Esophagus squamous epithelium (tissue), 5 donors: ENCODE measurements at places on chromosomes 12 and 14.
A peak's percentile ranks its signal among the peaks of the same experiment; 100 is the strongest.

- DNase-seq: no peak
Observed at GRCh38 chr14:68384881-68385280, 408.0 kb downstream of the ZFP36L1 start.

- no peak for DNase-seq
Observed at GRCh38 chr12:51048661-51049251, 629 bp downstream of the LETMD1 start.

DNA sequence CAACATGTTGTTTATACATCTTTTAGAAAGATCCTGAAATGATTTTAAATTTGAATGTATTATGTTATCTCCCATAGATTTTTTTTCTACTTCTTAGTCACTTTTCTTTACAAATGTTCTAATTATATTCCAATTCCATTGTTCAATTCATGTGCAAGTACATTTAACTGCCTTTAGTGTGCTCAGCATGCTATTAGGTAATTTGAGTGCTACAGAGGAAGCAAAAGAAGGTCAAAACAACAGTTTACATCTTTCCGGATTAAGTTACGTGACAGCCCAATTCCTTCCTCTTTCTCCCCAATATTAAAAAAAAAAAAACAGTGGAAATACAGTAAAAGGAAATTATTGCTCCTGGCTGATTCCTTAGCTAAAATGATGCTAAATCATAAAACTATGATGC, 98.3 kb downstream of the RTN1 start:
- DNase-seq: no peak

DNA sequence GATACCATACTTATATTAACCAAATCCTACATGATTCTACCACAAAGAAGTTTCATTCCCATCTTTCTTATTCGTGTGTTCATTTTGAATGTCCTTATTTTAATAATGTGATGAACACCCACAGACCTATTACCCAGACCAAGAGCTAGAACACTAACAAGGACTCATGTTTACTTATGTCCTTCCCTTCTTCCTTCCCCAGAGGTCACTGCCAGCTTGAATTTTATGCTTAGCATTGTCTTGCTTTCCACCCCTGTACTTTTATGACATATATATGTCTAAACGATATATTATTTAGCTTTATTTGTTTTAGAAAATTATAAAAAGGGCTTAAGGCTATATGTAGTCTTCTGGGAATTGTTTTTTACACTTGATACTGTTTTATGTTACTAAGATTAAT, 238.6 kb downstream of the LRIG3 start:
- DNase-seq: no peak

GRCh38 chr14:29548948-29549370, 378.7 kb downstream of the PRKD1 start:
- DNase-seq: no peak

- no peak for DNase-seq
Observed at GRCh38 chr12:69985656-69986055, 160.6 kb downstream of the MYRFL start.

- DNase-seq: no peak
Observed at GRCh38 chr14:77086951-77087350, 11.1 kb upstream of the CIPC start.

- DNase-seq: peak; percentile 13
Observed at GRCh38 chr12:66188584-66189485, at the start of gene IRAK3. TSS of gene IRAK3 (plus strand) at chr12:66189214. CDS start at chr12:66189300, 86 bp downstream.

DNA sequence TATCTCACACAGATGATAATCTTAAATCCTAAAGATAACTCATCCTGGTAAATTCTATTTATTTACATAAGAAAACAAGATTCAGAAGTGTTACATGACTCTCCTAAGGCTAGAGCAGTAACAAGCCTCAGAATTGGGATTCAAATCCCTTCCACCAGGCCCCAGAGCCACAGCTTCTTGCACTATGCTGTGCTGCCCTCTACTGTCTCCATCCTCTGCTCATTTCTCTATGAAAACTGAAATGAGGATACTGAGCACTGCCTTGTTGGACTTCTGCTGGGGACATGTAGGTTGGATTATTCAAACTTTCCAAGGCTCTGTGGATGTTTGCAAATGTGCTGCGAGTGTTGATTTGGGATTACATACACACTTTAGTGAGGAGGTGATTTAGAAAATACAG, 23.5 kb upstream of the C12orf50 start:
- DNase-seq: no peak

GRCh38 chr12:104131609-104132008, 6.4 kb downstream of the NFYB start:
- DNase-seq: no peak

DNA sequence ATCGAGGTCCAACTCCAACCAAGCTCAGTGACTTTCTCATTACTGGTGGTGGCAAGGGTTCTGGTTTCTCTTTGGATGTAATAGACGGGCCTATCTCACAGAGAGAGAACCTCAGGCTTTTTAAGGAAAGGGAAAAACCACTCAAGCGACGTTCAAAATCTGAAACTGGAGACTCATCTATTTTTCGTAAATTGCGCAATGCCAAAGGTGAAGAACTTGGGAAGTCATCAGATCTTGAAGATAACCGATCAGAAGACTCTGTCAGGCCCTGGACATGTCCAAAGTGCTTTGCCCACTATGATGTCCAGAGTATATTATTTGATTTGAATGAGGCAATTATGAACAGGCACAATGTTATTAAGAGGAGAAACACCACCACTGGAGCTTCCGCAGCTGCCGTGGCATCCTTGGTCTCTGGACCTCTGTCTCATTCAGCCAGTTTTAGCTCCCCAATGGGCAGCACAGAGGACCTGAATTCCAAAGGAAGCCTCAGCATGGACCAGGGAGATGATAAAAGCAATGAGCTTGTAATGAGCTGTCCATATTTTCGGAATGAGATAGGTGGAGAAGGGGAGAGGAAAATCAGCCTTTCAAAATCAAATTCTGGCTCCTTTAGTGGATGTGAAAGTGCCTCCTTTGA, 343.5 kb upstream of the RGS6 start:
- no peak for DNase-seq

DNA sequence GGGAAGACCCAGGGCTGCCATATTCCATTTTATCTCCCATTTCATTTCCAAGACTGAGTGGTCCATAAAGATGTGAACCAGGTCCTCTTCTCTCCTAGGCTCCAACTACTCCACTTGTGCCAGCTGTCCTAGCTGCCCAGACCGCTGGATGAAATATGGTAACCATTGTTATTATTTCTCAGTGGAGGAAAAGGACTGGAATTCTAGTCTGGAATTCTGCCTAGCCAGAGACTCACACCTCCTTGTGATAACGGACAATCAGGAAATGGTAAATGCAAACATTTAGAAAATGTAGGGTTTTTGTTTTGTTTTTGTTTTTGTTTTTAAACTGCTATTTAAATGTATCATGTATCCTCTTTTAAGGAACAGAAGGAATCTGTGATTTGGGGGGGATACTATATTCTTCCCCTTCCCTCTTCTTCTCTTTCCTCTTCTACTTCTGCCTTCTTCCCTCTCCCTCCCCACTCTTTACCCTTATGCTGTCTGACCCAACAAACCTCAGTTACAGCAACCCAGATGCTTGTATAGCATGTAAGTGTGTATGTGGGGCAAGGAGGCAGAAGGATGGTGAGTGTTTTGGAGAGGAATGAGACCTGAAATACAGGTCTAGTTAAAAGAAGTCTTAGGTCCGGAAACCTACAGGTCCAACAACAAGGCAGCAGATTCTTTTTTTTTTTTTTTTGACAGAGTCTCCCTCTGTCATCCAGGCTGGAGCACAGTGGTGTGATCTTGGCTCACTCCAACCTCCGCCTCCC, 5.9 kb downstream of the KLRG1 start:
- no peak for DNase-seq

DNA sequence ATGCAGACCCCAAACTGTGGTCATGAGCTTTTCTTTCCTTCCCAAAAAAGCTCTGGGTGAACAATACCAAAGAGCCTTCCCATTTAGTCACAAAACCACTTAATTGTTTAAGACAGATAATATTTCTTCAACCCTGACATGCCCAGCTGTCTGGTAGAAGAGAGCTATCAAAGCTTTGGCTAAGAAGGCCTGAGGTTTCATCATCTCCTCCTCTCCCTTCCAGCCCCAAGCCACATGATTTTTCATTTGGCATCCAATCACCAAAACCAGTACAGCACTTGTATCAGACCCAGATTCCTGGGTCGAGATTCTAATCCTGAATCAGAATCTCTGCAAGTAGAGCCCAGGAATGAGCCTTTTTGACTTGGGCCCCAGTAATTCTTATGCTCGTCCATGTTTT, 199.6 kb upstream of the TMEM260 start:
- DNase-seq: no peak

GRCh38 chr12:109455706-109456105, 21.4 kb downstream of the KCTD10 start:
- no peak for DNase-seq

- no peak for DNase-seq
Observed at GRCh38 chr12:18135086-18135485, 45.1 kb upstream of the RERGL start.

DNA sequence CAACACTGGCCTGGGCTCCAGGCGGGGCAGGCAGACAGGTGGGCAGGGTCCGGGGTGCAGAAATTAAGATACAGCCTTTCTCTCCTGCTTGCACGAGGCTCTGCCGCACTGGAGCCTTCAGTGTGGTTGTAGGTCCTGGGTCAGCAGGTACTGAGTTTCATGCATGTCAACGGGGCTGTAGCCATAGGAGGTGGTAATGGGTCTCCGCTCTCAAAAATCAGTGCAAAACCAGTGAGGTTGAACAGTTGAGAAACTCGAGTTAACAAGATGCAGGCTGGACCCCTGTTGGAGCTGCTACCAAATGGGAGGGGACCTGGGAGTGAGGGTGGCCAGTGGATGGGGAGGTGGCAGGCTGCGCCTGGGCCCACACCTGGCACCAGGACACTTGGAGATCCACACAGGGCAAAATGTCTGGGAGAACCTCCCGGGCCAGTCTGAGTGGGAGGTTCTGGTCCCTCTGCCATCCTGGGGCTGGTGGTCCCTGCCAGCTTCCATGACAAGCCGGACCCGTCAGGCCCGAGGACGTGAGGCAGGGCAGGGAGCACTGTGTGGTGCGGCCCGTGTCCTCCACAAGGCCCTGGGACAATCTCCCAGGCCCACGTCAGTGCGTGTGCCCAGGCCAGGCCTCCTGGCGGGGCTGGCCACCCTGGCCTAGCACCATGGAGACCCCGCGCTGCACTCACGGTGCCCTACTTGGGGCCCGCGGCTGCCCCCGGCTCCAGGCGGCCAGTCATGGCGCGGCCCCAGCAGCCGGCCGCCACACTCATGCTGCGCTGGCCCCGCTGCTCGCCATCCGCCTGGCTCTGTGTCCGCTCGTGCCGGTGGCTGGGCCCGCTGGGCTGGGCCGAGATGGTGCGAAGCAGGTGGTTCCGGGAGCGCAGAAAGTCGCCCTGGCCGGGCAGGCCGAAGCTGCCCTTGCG, 5.1 kb downstream of the ARL6IP4 start:
- no peak for DNase-seq

GRCh38 chr14:100321473-100322137, 1.5 kb upstream of the SLC25A47 start:
- no peak for DNase-seq

DNA sequence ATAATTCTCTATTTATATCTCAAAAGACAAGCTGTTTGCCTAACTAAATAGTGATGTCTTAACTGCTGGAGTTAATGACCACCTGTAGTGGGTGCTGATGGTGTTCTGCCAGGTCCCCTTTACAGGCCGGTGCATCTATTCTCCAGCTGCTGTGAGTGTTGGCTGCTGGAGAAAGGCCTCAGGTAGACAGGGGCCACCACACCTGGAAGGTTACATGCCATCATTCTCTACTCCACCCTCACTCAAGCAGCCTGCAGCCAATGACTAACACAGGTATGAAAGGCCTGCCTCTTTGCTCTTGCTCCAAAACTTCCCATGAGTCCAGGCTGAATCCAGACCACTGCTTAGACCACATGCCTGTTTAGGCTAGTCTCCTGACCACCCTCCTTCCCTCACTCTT, 73.9 kb downstream of the RPS6KA5 start:
- DNase-seq: no peak

GRCh38 chr12:131923260-131923659, 5.8 kb upstream of the PUS1 start:
- no peak for DNase-seq

DNA sequence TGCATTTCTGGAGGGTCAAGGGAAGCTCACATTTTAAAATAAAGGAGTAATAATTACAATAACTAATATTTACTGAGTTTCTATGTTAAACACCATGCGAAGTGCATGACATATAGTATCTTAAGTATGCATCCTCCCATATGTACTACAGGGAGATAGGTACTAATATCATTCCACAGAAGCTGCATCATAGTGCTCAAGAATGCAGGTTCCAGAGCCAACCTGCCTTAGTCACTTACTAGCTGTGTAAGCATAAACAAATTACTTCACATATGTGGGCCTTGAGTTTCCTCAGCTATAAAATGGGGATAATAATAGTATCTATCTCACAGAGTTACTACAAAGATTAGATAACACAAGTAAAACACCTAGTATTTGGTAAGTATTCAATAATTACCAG, 18.3 kb downstream of the ARMH4 start:
- DNase-seq: no peak

DNA sequence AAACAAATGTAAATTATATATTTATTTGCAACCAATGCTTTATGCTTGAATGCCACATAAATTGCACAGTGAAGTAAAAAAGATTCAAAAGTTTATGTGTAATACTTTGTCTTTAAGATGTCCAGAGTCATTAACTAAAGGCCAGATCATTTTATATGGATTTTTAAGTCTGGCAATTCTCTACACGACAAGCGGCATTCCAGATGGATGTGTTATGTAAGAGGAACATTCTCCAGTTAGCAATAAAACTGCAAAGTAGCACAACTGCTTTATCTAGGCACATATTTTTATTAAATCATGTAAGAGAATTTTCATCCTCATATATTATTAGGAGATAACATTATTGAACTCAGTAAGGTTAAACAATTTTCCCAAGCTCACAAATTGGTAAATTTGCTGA, 1717.7 kb upstream of the SEL1L start:
- no peak for DNase-seq

GRCh38 chr12:49548822-49549648, 10.2 kb downstream of the KCNH3 start:
- DNase-seq: no peak

- no peak for DNase-seq
Observed at GRCh38 chr14:69323266-69323998, 63.5 kb downstream of the GALNT16 start.

DNA sequence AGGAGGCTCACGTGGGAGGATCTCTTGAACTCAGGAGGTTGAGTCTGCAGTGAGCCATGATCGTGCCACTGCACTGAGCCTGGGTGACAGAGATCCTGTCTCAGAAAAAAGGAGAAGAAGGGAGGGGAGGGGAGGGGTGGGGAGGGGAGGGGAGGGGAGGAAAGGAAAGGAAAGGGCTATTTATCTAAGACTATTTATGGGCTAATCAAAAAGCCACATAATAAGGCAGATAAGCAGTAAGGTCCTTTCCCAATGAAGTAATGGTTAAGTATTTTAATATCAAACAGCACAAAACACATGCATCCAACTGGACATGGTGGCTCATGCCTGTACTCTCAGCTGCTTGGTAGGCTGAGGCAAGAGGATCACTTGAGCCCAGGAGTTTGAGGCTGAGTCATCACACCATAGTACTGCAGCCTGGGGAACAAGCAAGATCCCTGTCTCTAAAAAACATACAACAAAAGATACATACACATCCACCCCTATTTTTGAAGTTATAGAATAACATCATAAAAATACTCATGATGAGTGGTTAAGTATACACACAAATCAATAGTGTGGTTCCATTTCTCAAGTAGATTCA, 9.7 kb downstream of the PAWR start:
- no peak for DNase-seq

- no peak for DNase-seq
Observed at GRCh38 chr14:53619691-53620231, 336.9 kb downstream of the BMP4 start.
